ENCODE measurements at places on chromosomes 5 and 9.
A peak's percentile ranks its signal among the peaks of the same experiment; 100 is the strongest.

DNA sequence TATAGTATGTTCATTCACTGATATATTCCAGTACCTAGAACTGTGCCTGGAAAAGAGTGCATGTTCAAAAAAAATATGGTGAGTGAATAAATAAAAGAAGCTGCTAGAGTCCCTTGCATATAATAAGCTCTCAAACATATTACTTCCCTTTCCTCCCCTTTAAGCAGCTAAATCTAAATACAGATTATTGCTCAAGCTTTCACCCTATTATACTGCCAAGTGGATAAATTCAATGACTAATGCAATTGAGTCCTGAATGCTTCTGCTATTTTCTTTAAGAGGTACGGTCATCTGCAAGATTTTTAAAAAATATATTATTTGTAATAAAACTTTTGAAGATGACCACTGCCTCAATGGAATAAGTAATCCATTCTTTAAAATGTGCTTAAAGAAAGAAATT lies 248.4 kb downstream of the PLK2 start:
- no peak for DNase-seq

DNA sequence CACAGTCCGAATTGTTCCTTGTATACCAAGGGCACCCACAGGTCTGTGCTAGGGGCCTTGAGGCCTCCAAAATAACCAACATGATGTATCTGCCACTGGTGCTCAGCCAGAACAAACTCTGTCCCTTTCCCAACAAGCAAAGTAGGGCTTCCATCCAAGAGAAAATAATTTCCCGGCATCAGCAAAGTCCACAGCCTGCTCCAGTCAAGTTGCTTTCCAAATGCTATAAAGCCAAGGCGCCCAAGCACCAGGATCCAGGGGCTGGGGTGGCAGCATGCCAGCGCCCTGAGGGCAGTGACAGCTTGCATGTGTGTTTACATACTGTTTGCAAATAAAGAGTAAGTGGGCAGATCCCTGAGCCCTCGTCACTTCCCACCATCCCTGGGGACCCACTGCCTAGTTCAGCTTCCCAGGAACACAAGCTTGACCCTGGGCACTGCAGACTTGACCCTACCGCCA lies 155.9 kb downstream of the ERCC6L2 start:
- no peak for DNase-seq

DNA sequence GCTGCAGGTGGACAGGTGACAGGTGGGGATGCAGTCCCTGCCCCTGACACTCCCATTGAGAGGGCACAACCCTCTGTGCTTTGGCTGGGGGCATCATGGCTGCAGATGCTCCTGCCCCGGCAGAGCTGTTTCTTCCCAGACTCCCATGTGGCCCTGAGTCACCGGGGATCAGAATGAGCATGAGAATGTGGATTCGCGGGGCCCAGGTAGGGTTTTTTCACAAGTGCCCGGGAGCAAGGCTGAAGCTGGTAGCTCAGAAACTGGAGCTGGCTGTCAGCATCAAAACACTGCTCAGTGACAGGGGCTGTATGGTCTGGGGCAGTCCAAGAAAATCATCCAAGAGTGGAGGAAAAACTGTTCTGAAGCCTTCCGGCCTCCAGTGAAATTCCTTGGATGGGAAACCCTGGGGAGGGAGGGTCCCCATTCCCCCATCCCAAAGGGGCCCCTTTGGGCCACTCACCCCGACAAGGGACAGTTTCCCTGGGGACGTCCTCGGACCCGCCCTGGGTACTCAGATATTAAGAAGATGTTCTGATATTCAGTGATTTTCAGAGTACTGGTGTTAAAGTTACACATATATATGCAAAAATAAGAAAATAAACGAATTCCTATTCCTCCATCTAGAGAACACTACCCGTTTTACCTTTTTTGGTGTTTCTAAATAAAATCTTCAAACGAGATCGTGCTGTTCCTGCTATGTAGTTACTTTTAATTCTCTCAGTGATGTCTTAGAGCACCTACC lies 120.1 kb upstream of the LPCAT1 start:
- no peak for DNase-seq

DNA sequence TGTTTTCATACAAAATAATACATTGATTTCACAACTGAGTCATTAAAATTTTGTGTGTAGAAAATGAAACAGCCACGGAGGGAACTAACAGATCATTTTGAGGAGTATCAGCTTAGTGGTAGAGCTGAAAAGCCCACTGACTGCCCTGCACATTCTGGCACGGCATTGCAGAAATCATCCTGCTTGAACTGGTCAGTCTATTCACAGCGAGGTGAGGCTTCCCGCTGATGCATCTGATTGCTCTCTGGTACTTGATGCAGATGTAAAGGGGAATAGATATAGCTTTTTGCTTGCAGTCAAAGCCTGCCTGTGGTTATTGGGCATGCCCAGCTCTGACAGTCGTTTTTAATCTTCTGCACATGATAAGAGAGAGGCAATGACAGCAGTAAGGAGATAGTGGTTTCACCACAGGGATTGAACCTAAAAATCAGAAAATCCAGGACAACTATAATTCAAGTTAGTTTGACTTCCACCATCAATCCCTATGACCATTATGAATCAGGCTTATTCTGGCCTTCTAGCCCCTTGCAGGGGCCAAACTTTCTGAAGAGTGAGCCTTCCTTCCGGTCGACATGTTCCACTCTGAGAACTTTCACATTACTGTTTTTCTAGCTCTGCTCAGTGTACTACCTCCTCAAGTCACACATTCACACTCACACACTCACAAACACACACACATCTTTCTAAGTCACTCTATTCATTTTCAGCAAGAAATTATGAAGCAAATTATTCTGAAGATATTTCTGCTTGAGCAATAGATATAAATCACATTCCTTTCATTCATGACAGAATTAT lies 782.8 kb upstream of the NUDT12 start:
- no peak for DNase-seq

DNA sequence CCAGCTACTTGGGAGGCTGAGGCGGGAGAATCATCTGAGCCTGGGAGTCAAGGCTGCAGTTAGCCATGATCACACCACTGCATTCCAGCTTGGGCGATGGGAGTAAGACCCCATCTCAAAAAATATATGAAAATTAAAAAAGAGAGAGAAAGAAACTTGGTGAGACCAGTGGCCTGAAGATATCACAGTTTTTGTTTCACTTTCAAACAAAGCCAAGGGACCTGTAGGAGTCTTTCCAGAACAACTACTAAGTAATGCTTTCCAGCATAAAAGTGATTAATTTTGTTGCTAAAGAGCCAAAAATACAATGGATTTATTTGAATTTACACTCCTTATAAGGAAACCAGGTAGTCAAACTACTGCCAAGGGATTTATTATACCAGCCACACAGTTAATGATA lies 23.5 kb downstream of the GKAP1 start:
- no peak for DNase-seq

GRCh38 chr5:87888139-87888538 lies 380.5 kb downstream of the TMEM161B start:
- no peak for DNase-seq

GRCh38 chr5:52846182-52846842 lies 58.6 kb downstream of the ITGA1 start:
- DNase-seq, result no peak

DNA sequence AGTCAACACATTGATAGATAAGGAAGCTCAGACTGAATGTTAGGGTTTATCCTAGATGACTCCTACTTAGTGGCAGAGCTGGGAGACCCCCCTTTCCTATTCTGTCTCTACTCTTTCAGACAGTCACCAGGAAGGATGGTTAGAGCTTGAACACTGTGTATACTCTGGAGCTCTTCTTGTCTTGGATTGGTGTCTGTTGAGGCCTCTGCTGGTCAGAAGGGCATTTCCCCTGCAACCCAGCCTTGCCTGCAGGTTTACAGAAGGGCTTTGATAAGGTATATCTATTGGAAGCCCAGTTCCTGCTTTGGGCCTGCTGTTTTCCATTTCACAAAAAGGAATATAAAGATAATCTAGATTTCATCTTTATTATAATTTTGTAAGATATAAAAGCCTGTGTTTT lies 71.8 kb downstream of the KDM4C start:
- no peak for DNase-seq

- DNase-seq, result no peak
Observed at GRCh38 chr5:98872674-98873073, 56.1 kb downstream of the CHD1 start.

DNA sequence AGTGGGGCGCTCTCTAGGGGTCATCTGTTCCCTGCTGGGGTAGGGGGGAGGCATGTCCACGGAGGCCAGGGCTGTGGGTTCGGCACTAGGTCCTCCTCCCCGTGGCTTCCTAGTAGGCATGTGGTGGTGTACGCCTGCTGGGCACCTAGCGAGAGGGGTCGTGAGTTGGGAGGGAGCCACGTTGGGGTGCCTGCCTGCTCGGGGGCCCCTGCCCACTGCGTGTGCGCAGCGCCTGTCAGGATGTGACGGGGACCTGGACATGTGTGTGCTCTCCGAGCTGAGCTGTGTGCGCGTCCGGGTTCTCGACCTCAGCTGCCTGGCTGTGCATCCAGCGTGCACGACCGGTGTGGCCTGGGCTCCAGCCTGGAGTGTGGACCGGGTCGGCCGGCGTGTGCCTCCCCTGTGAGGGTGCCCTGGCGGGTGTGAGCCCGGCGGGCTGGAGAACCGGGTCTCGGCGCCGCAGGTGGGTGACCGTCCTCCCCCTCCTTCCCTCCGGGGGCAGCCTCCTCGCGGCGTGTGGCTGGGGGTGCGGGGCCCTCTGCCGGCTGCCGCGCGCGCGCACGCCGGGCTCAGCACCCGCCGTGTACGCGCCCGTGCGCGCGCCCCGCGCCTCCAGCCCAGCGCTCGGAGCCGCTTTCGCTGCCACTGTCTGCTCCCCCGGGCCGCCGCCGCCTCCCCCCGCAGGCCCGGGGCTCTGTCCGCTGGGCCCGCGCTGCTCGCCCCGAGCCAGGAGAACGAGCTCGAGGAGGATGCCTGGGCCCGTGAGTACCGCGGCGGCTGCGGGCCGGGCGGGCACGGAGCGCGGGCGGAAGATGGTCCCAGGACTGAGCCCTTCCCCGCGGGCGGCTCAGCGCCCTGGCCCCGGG lies at the start of gene PRR7:
TSS of gene PRR7 (plus strand) at position 615 of the 866 bp plus-strand sequence. CDS start 8,254 bp downstream, outside the sequence.
- DNase-seq, result no peak

DNA sequence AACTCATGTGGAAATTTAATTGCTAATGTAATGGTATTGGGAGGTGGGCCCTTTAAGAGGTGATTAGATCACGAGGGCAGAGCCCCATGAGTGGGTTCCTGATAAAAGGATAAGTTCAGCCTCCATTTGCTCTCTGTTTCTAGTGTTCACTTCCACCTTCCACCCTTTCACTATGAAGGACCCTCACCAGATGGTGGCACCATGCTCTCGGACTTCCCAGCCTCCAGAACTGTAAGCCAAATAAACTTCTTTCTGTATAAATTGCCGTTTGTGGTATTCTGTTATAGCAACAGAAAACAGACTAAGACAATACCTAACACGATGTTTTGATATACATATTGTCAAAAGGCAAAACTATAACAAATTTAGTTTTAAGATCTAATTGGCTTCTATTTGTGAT lies 166.2 kb downstream of the DEPDC1B start:
- no peak for DNase-seq

GRCh38 chr5:105146867-105147266 lies 1584.3 kb upstream of the NUDT12 start:
- no peak for DNase-seq

GRCh38 chr9:114844766-114845165 lies 38.9 kb upstream of the TNFSF15 start:
- no peak for DNase-seq

GRCh38 chr9:100084734-100085133 lies 14.1 kb downstream of the ERP44 start:
- no peak for DNase-seq

- DNase-seq, result no peak
Observed at GRCh38 chr9:137498720-137499150, 39.6 kb upstream of the NSMF start.

- DNase-seq, result no peak
Observed at GRCh38 chr9:105673850-105674387, 11.7 kb downstream of the TAL2 start.

GRCh38 chr5:156094001-156094400 lies 233.0 kb upstream of the SGCD start:
- no peak for DNase-seq

DNA sequence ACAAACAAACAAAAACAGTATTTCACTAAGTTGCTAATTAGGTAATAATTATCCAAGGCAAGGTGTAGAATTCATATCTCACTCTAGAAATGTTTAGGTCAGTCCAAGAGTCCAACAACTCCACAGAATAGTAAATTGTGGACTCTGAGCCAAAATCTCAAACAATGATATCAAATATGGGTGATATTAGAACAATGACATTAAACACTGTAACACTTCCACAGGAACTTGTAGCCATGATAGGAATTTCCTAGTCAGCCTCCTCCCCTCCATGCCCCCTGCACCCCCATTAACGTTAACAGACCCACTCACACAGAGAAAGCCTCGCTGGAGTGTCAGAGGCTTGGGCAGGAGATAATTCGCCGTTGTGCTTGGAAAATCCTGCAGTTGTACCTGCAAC lies 305.0 kb upstream of the PIK3R1 start:
- DNase-seq, result no peak

GRCh38 chr5:55557123-55557522 lies 22.4 kb upstream of the PLPP1 start:
- no peak for DNase-seq

GRCh38 chr5:146291421-146292074 lies 47.1 kb upstream of the POU4F3 start:
- DNase-seq, result peak; percentile 37

- no peak for DNase-seq
Observed at GRCh38 chr9:137739371-137740309, 120.8 kb downstream of the EHMT1 start.

- no peak for DNase-seq
Observed at GRCh38 chr5:157233515-157233914, 32.4 kb upstream of the CYFIP2 start.

- DNase-seq, result no peak
Observed at GRCh38 chr9:112789891-112790774, 39.6 kb downstream of the SNX30 start.

- DNase-seq, result no peak
Observed at GRCh38 chr5:78899922-78900362, 85.2 kb downstream of the ARSB start.

DNA sequence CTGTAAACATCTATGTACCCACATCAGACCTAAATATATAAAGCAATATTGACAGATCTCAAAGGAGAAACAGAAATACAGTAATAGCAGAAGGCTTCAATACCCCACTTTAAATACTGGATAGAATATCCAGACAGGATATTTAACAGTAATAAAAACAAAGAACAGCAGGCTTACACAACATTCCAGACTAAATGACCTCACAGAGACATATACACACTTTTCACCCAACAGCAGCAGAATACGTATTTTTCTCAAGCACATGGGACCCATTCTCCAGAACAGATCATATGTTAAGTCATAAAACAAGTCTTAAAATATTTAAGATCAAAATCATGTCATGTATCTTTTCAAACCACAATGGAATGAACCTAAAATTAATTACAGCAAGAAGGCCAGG lies 76.8 kb downstream of the CAMSAP1 start:
- no peak for DNase-seq

DNA sequence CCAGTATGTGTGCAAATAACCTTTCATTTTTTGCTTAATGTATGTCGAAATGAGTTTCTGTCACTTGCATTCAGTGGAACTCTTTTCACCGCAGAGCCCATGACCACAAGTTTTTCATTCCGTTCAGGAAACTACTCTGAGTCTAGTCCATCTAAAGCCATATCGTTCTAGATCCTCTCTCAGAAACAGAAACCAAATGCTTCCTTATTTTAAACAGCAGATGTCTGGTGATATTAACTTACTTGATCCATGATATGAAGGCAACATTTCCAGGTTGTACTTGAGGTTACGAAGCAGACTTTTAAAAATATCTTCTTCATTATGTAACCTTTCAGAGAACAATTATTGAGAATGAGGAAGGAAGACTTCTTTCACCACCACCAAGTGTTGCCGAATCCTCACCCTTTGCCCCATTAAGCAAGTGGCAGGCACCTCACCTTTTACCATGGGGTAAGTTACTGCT lies 72.4 kb upstream of the GNAQ start:
- DNase-seq, result no peak

- DNase-seq, result no peak
Observed at GRCh38 chr5:132251220-132251725, 6.2 kb upstream of the PDLIM4 start.
